Colonic mucosa (tissue), 4 donors: ENCODE measurements at places on chromosomes 4 and X. TPM values are rescaled to one million over a fixed set of nuclear protein-coding genes. Genes with fewer than 3 reads are reported as not detected.

DNA sequence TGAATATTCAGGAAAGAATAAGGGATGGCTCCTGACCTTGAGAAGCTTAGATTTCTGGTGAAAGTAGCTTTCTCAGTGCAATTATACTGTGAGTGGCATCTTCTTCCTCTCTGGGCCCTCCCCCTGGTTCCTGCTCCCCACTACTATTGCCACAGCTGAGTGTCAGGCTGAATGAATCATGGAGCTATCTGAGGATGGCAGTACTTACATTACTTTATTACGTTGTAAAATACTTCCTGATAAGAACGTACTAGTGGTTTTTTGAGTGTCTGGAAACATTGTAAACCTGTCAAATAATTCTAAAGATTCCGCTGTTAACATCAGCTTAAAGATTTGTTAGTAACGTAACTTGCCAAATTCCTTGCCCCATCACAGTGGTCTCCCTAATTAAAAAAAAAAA lies 36.2 kb downstream of the ARHGAP10 start:
- no peak for DNase-seq

DNA sequence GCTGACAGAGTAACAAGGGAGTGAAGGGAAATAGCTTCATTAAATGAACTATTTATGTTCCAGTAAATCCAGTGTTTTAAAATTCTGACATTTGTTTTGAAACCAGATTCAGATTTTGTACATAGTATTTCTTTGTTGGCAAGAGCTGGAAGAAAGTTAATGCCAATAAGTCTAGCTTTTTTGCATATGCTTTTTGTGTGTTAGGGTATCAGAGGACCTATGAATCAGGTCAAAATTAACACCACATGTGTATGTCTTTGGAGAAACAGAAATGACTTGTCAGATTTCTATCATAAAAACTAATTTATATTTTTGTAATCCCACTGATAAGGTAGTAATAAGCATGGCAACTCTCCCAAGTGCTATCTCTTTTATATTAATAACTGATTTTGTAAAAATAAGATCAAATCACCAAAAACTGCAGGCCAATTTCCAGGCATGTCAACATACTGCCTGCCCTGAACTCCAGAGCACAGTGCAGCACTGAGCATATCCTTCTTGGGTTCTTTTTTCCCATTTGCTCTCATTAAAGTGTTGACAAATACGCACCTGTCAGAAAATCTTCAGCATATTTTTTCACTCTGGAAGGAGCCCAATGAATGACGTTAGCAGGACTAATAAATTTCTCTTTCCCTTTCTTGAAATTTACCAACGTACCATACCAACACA lies 65.5 kb downstream of the SH3RF1 start:
- DNase-seq: no peak

The MAGEB17 gene
- not detected for total RNA-seq

The RAB39B gene
- 0.13 TPM for total RNA-seq
